ENCODE measurements at places on chromosomes 13 and 19.

DNA sequence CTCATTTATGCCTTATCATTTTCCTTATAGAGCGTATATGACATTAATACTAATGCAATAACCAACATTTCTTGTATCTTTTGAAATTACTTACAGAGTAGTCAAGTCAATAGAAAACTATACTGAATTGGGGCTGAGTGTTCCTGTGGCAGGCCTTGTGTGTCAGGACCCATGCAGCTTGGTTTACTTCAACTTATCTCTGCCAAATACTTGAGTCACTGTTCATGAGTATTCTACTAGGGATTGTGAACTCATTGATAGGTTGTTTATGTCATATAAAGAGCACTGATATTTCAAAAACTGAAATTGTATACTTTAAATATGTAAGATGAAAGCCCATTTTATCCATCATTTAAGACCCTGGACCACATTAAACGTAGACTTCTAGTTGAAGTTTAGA is 688.6 kb upstream of the SLITRK1 start:
- no peak for DNase-seq

GRCh38 chr13:32264407-32264806 is 50.8 kb downstream of the ZAR1L start:
- no peak for DNase-seq

DNA sequence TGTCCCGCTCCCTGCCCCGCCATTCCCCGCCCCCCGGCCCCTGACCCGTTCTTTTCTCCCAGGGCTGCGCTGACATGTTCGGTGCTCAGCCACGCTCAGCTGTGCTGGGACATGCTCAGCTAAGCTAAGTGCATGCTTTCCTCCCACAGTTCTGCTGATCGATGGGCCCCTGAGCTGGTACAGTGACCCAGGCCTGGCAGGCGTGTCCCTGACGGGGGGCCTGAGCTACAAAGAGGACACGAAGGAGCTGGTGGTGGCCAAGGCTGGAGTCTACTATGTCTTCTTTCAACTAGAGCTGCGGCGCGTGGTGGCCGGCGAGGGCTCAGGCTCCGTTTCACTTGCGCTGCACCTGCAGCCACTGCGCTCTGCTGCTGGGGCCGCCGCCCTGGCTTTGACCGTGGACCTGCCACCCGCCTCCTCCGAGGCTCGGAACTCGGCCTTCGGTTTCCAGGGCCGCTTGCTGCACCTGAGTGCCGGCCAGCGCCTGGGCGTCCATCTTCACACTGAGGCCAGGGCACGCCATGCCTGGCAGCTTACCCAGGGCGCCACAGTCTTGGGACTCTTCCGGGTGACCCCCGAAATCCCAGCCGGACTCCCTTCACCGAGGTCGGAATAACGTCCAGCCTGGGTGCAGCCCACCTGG is 3.7 kb downstream of the TNFSF9 start:
- no peak for DNase-seq

DNA sequence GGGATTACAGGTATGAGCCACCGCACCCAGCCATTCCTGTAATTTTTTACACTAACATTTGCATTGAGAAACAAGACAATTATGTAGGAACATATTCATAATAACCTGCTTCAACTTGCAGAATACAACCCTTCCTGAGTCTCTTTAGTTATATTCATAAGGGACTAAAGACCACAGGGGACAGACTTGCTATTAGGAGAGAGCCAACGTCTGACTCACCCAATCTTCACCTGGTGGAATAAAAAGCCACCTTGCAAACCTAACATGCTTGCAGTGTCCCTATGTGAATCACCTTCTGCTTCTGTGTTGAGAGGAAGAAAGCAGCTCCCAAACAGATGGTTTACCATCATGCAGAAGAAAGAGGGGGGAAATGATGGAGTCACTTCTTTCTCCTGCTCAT is 456.1 kb downstream of the PCDH9 start:
- no peak for DNase-seq

DNA sequence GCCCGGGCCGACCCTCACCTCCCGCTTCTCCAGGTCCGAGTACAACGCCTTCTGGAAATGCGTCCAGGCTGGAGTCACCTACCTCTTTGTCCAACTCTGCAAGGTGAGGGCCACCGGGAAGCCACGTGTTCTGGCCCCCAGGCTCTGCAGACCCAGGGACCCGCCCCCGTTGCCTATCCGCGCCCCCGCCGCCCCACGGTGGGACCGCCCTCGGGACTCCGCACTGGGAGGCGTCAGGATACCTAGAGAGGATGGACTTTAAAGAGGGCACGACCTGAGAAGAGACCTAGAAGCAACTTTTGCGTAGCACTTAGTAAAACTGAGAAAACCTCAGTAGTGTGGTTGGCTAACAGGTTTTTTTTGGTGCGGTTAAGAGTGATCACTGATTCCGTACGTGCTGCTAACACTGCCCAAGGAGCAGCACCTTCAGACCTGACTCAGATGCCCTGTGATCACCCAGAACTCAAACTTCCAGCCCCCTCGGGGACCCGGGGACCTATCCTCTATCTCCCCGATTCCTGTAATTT is 492 bp downstream of the TMEM147 start:
- no peak for DNase-seq

- no peak for DNase-seq
These were observed 4.9 kb downstream of the SMAD9 start for GRCh38 chr13:36915106-36915505.

- peak; percentile 70 for DNase-seq
These were observed 16.9 kb upstream of the CYP2S1 start for GRCh38 chr19:41175801-41176777.

- DNase-seq, result no peak
These were observed 6.2 kb downstream of the SF3A2 start for GRCh38 chr19:2242816-2243215.

DNA sequence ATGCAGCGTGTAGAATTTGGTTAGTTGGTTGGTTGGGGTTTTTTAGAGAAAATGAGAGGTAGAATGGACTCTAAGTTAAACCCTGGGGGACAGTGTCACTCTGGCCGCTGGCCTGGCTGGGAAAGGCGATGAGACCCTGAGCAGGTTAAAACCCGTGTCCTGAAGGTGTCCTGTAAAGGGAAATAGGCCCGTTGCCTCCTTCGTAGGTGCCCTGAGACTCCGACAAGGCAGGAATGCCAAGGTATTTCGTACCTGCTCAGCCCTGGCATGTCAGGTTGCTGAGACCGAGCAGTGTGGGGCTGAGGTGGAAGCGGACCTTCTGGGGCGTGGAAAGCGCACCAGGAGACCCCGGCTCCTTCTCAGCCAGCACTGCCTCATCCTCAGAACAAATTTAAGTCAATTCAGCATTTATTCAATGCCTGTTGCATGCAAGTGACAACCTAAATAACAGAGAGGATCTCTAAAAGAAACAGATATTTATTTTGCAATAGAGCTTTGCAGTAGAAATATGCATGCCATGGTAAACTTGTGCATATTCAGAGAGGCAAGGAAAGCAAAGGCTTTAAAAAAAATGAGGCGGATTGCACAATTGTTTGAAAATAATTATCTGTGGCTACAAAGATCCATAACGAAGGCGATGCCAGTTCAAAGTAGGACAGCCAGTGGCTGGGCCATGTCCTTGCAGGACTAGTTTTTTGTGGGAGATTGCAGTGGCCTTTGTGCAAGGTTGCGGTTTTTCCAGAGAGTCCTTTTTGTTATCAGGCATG is 1.4 kb upstream of the RAB20 start:
- no peak for DNase-seq

DNA sequence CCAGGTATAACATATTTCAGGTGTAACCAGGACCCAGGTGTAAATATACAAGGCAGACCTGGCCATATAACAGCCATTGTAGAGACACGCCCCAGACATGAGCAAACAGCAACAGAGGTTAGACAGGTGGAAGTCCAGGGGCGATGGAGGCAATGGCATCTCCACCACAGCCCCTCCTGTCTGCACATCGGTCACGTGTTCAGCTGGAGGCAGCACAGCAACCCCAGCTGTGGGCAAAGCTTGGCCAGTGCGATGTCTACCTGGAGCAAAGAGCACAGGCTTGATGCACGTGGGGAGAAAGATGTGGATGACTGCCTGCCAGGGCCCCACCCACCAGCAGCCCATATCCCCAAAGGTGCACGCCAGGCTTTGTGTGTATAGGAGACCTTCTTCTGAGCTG is 4.4 kb downstream of the CYP4F2 start:
- no peak for DNase-seq

- peak; percentile 68 for DNase-seq
These were observed 616.4 kb downstream of the EFNB2 start for GRCh38 chr13:105918842-105919741.

GRCh38 chr19:13207846-13208671 is 57.8 kb downstream of the IER2 start:
- peak; percentile 92 for DNase-seq

DNA sequence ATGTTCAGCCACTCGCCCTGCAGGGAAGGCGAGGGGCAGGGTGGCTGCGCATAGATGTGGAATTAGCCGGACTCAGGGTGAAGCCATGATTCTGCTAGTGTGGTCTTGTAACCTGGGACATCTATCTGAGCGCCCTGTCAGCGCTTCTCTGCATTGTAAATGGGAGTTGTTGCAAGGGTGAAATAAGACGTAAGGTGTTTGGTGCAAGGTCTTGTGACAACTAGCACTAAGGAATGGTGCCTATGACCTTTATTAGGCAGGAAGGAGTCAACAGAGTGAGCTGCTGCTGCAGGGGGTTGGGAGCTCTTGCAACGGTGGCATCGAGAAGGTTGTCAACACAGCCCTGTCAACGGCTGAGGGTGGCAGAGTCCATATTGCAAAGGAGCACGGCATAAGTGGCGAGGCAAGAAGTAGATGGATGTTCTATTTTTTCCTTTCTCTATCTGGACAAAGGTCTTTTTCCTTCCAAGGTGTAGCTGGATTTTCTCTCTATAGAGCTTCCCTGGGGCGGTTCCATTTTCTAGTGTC is 49.3 kb downstream of the IRS2 start:
- DNase-seq, result no peak

- no peak for DNase-seq
These were observed 21.0 kb upstream of the LRCH1 start for GRCh38 chr13:46531953-46532352.

DNA sequence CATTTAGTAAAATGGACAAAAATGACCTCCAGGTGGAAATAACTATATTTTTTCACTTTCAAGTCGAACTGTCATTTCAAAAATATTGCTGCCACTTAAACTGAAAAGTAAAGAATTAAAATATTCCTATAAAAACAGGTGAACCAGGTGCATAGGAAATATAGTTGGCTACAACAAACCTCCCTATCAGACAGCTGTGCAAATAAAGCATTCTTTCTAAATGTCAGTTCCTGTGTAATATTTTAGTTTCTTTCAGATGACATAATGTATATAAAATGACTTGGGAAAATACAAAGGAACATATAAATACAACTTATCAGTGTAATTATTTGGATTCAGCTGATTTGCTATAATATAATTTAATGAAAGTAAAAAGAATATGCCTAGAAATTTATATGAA is 403.5 kb upstream of the GPC6 start:
- no peak for DNase-seq

GRCh38 chr13:96417939-96418685 is 328.2 kb downstream of the HS6ST3 start:
- DNase-seq, result no peak

GRCh38 chr13:88288326-88288725 is 617.2 kb downstream of the SLITRK5 start:
- no peak for DNase-seq

DNA sequence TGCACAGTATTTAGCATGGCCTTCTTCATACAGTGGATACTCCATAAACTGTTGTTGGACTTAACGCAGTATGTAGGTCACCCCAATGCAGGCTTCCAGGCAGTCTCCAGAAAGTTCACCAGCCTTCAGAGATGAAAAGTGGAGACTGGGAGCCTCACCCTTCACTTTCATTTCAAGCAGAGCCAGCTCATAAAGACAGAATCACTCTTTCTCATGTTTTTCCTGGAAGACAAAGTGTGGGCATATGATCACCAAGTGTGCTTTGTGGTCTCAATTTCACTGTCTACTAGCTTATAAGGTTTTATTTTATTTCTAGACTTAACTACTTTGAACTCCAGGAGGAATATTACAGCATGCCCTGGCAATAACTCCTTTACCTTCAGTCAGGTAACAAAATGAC is 26.3 kb upstream of the TNFSF11 start:
- DNase-seq, result no peak

GRCh38 chr19:5032101-5032967 is 63.4 kb downstream of the KDM4B start:
- DNase-seq, result no peak

Measured in fibroblast of skin of scalp (primary cell).